ENCODE measurements at places on chromosomes 13 and 19. TPM values are rescaled to one million over a fixed set of nuclear protein-coding genes. Genes with fewer than 3 reads are reported as not detected.

The KLK12 gene
- not detected for total RNA-seq

The DMPK gene
- 52.5 TPM for total RNA-seq

The KASH5 gene
- not detected for total RNA-seq

The FGF22 gene
- 1.5 TPM for total RNA-seq

The IPO5 gene
- 237 TPM for total RNA-seq

DNA sequence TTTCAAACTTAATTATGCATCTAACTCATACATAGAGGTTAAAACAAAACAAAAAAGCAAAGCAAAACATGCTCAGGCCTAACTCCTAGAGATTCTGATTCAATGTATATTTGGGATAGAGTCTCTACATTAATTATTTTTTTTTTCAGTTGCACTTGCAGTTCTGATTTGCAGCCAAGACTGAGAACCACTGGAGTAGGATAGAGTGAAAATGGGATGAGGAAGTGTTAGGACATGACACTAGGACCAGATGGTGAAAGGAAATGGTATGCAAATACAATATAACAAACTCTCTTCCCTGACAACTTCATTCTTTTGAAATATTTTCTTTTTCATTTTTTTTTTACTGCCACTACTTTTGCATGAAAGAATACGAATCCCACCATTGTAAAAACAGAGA, 1.8 kb downstream of the CCDC122 start:
- no peak for DNase-seq

- DNase-seq = no peak
These were observed 113.2 kb upstream of the SOX21 start for GRCh38 chr13:94825507-94825906.

GRCh38 chr13:77353995-77354394, 27.1 kb upstream of the MYCBP2 start:
- no peak for DNase-seq

GRCh38 chr13:64765636-64766035, 2464.5 kb downstream of the PCDH9 start:
- no peak for DNase-seq

- no peak for DNase-seq
These were observed 691 bp upstream of the OLFM2 start for GRCh38 chr19:9937001-9937411.

DNA sequence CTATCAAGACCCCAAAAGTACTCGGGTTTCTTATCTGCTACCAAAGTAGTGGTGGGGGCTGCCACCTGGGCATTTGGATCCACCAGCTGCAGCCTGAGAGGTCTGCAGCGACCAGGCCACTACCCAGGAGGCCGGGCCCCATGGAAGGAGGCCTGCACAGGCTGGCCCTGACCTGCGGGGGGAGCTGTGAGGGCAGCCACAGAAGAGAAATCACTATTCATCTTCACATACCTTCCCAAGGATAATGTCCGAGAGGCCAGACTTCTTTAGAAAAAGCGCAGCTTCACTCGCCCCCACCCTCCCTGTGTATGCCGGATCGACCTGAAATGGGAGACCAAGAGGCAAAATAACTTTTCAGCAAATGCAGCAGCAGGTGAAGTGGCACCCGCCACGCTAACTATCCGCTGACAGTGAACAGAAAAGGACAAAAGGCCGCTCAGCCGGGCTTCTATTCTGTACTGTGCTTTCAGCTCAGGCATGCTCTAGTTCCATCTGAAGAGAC, 30.1 kb downstream of the EPS15L1 start:
- no peak for DNase-seq

DNA sequence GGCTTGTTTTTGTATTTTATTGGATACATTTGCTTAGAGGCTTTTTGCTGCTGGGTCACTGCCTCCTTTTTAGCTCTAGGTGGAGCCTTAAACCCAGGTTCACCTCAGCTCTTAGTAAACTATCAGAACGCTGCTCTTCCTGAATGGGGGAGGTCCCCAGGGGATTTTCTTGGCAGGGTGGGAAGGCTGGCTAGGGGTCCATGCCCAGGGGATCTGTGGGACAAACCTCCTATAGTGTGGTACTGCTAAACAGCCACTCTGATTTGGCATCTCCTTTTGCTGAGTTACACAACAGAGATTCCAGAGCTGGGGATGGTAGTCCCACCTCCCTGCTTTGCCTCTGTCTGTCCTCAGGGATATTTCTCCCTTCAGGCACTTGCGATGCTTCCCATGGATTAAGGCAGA, 204.9 kb downstream of the ZIC5 start:
- DNase-seq = no peak

GRCh38 chr13:113596321-113597200, 12.0 kb downstream of the TFDP1 start:
- DNase-seq = no peak

DNA sequence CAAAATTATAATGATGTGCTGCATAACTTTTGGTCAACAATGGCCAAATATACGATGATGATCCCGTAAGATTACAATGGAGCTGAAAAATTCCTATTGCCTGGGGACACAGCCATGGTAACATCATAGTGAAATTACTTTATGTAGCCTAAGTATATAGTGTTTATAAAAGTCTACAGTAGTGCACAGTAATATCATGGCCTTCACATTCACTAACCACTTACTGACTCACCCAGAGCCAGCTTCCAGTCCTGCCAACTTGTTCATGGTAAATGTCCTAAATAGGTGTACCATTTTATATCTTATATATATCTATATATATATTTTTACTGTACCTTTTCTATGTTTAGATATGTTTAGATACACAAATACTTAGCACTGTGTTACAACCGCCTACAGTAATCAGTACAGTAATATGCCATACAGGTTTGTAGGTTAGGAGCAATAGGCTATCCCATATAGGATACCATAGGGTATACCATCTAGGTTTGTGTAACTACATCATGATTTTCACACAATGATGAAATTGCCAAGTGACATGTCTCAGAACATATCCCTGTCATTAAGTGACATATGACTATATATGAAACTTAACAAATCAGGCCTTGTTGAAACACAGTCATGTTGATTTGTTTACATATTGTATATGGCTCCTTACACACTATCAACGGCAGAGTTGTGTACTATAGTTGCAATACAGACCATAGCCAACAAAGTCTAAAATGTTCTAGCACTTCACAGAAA, 23.7 kb downstream of the DIS3 start:
- DNase-seq = no peak

DNA sequence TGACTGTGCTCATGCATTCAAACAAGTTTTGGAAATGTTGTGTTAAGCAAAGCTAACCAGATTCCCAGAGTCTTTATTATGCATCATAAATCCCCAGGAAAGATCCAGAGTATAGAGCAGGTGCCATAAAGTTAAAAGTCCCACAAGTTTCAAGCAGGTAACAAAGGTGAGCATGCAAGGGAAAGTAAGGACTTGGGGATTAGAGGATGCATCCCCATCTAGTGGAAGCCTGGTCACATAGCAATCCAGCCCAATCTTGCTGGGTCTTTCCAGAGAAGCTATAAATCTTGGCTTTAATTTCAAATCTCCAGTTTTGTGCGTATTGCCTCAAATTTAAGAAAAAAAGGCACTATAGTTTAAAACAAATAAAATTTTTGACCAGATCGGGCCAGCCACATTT, 72.7 kb downstream of the ZNF254 start:
- no peak for DNase-seq

All from HCT116 (cell line).